ENCODE measurements at places on chromosomes 2 and 18.
A peak's percentile ranks its signal among the peaks of the same experiment; 100 is the strongest.

DNA sequence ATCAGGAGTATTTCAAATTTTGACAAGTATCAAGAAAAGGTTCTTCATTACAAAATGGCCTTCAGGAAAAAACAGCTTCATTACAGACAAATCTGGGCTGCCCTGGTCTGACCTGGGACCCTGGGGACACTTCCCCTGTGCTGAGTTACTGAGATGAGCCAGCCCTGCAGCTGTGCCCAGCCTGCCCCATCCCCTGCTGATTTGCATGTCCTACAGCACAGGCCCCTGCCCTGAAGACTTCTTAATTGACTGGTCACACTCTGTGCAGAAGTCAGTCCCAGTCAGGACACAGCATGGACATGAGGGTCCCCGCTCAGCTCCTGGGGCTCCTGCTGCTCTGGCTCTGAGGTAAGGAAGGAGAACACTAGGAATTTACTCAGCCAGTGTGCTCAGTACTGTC lies 235.1 kb downstream of the ANKRD36B start:
- DNase-seq, result no peak

GRCh38 chr2:190875891-190876290 lies 4.7 kb upstream of the GLS start:
- DNase-seq, result no peak

- no peak for DNase-seq
Measured at GRCh38 chr2:201852462-201852861, 46.1 kb downstream of the CDK15 start.

DNA sequence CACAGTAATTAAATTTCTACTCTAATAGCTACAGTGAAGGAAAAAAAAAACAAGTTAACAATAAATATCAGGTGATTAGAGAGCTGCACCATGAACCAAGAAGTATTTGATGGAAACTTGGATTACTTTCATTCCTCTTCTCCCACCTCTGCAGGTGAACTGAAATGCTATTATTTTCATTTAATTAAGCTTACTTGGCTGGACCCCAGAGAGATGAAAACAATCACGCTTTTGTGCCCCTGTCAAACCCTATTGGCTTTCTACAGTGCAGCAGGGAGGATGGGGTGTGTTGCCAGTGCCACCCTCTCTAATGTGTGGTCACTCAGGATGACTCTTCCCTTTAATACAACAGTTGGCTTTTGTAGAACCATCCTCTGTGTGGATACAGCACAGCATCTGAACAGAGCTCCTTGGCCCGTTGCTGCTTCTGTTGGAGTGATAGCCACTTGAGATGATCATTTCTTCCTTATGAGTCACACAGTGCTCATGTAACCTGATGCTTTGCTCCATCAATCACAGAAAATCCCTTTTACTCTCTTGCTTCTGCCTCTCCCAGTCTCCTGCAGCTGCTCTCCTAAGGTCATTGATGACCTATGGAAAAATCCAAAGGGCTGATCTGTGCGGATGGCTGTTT lies 5.5 kb upstream of the ARL4C start:
- no peak for DNase-seq

GRCh38 chr2:32937602-32938448 lies 8.9 kb upstream of the LTBP1 start:
- no peak for DNase-seq

- no peak for DNase-seq
Measured at GRCh38 chr2:69686813-69687212, 43.3 kb upstream of the AAK1 start.

GRCh38 chr2:40474306-40474705 lies 22.4 kb upstream of the SLC8A1 start:
- DNase-seq, result no peak

DNA sequence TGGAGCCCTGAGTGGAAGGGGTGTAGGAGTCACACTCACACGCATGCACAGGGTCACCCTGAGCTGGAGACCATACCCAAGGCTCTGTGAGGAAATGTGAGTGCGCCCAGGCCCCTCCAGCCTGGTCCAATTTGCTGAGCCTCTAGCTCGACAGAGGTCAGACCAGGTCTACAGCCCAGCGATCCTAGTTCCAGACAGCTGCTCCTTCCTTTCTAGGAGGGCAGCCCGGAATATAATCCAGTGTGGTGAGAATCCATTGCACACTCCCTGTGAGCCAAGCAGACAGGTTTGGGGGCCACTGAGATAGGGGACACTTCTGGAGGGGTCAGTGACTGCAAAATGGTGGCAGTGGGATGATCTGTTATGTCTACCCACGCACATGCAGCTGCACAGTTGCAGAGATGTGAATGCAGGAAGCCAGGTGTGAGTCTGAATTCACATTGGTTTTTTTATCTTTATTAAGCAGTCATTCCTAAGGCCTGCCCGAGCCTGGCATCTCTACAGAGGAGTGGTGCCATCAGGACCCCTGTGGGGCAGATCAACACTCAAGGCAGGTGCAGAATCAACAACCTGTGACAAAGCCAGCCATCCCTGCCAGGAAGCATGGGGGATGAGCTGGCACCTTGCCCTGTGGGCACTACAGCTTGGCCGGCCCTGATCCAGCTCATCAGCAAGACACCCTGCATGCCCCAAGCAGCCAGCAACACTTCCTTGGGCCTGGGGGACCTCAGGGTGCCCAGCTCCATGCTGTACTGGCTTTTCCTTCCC lies at the start of gene GPR148:
Gene GPR148, plus strand, starts transcription at position 522 of the 768 bp plus-strand sequence. Its CDS starts 82 bp downstream, at position 604.
- DNase-seq, result no peak

GRCh38 chr2:31980674-31981356 lies 30.0 kb downstream of the MEMO1 start:
- DNase-seq, result peak; percentile 57
